ENCODE measurements at places on chromosomes 6 and 20.

DNA sequence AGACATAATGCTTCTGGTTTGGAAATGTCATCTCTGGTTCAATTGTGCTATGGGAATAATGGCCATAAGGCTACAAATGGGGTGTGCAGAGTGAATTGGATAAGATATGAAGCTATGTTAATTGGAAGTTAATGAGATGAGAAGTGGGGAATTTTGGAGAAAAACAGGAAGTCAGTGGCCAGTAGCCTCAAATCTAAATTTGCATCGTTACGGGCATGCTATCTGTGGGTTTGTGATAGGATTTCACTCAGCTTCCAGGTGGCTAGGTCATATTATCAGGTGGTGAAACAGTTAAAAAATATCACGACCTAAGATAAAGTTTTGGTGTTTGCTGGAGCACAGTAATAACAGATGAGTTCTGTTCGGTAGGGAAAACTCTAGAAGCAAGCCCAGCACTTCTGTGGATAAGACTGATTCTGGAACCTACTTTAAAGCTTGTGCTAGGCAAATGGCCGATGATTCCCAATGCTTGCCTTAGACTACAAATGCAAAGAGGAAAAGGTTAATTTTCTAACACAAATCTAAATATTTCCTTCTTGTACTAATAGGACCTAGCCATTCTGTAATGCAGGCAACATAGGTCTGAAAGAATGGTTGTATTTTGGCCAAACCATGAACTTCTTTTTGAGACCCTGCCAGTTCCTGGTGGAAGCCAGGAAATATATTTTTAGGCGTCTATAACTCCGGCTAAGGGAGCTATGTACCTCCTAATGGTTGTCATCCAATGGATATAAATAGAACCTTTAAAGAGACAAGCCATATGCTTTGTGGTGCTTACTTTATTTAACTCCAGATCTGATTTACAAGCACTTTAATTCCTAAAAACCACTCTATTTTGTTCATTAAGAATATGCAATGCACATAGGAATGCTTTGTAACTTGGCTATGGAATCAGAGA is 111.0 kb downstream of the PLCB1 start:
- DNase-seq, result no peak

DNA sequence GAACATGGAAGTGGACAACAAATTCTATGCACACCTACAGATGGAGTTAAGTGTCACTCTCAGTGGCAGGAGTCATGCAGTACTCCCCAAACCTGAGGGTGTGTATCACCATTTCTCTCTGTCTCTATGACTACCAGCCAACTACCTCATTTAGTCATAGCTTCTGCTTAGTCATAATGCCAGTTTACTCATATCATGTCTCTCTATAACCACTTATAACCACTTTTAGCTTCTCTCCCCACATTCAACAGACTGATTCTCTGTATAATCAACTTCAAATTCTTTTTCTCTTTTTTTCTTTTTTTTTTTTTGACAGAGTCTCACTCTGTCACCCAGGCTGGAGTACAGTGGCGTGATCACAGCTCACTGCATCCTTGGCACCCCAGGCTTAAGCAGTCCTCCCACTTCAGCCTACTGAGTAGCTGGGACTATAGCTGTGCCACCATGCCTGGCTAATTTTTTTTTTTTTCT is 13.8 kb upstream of the GTF3C6 start:
- peak; percentile 70 for DNase-seq

GRCh38 chr6:25709761-25710160 is 44.8 kb upstream of the SLC17A4 start:
- DNase-seq, result no peak

DNA sequence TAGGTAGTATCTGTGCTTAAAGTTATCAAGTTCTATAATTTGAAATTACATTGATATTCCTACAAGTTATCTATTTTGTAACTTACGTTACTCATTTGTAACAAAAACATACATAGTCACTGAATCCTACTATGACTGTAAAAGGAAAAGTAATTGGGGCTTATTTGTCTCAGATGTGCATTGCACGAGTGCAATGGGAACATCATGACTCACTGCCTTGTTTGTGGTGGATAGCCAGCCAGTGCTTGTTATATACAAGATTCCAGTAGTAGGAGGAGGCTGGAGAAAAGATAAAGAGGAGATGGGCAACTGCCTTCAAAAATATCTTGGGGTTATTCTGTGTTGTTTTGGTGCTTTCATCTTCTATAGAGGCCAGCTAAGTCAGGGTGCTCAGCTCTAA is 164.1 kb downstream of the RNF144B start:
- no peak for DNase-seq

- DNase-seq, result no peak
Observed at GRCh38 chr6:35275744-35276260, 16.3 kb downstream of the ZNF76 start.

GRCh38 chr20:40838509-40838908 is 149.5 kb upstream of the MAFB start:
- no peak for DNase-seq

DNA sequence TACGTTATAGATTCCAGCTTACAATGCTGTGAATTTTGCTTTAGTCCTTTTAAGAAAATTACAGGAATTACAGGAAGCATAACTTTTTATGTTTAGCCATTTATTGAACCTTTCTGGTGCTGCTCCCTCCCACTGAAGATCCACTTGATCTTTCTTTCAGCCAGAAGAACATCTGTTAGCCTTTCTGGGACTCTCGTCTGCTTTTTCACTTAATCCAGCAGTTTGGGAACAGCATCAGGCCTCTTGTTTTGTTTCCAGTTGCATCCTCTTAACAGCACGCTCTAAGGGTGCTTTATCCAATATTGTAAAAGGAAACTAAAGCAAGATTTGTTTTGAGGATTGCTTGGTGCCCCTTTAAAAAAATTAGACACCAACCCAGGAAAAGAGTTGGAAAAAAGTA is 10.3 kb upstream of the CYP24A1 start:
- DNase-seq, result no peak

- no peak for DNase-seq
Observed at GRCh38 chr6:170143401-170144150, 147.3 kb downstream of the DLL1 start.

- DNase-seq, result peak; percentile 15
Observed at GRCh38 chr6:26613689-26614683, 17.2 kb downstream of the ABT1 start.

DNA sequence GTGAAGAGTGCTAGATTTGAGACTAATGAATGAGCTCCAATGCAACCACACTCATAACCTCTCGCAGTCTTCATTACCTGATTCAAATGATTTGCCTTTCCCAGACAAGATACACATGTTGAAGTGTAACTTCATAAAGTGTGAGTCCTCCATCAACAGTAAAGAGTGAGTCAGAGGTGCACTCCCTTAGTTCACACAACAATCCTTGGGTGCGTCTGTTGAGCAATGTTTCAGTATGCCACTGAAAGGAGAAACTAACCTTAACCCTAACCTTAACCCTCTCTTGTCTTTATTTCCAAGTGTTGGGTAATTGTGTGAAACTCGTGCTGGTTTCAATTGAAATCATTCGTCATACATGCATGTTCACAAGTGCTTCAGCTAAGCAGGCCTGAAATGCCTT is 21.0 kb upstream of the RIN2 start:
- DNase-seq, result no peak

DNA sequence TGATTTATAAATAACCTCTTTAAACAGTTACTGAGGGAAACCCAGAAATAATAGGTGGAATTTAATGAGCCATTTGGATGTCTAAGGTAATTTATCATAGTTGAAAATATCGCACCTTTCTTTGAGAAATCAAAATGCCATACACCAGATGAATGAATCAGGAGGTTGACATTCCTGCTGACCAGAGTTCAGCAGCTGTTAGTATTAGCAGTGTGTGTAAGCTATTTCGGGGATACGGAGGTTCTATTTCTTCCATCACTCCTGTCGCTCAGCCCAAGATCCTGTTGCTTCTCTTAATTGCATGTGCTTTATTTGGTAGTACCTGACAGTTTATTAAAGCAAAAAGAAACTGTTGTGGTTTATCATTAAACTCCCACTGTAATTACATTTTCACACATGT is 67.1 kb downstream of the HDGFL1 start:
- no peak for DNase-seq

GRCh38 chr20:43916073-43916880 is 1.6 kb downstream of the TOX2 start:
- DNase-seq, result no peak

GRCh38 chr6:89299466-89299850 is 15.6 kb downstream of the GABRR2 start:
- DNase-seq, result no peak
